Activated CD4-positive, alpha-beta T cell treated with anti-CD3 and anti-CD28 coated beads for 24 hours (primary cell): ENCODE measurements at places on chromosomes 7 and 10.

DNA sequence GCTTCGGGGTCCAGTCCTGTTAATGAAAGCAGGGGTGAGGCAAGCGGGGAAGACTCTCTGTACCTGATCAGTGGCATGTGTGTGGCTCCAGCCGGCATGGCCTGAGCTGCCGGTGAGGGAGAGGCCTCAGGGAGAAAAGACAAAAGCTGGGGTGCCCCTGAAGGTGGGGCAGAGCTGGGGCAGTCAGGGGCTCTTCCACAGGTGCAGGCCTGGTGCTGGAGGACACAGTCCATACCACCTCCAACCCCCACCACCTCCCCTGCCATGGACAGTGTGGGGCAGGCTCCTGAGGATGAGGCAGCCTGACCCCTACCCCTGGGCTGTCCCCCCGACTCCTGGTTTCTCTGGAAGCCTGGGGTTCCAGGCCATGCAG is 129.5 kb downstream of the LHPP start:
- DNase-seq = no peak

GRCh38 chr10:75202321-75203045 is 8.1 kb upstream of the VDAC2 start:
- no peak for DNase-seq

GRCh38 chr10:62050346-62050892 is 148.9 kb downstream of the ARID5B start:
- DNase-seq = no peak

DNA sequence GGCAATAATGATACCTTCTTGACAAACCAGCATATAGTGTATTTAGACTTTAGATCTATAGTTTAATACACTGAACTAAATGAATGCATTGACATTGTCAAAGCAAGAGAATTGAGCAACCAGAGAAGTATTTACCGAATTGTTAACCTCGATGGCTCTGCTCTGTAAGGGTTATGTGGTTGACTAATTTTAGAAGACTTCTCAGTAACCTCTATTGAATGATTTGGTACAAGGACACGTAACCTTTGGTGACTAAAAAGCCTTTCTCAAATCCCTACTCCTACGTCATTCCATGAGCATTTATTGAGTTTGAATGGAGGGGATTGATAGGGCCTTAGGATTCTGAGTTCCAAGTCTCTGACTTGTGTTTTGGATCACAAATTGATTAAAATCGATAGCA is 67.6 kb downstream of the MDFIC start:
- DNase-seq = no peak

- DNase-seq = no peak
These were observed 45.3 kb downstream of the NRG3 start for GRCh38 chr10:81920213-81920829.

DNA sequence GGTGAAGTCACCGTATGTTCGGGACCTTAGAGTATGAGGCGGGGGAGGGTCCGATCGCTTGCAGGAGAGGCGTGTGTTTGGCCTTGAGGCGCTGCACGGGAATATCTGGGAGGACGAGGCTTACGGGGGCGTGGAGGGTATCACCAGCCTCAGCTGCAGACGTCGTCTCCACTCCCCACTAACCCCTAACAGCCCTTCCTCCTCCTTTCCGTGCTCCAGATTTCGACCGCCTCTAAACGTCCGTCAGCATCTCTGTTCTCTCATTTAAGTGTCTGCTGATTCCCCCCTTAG is 23.5 kb upstream of the ZNF12 start:
- no peak for DNase-seq

- peak; percentile 46 for DNase-seq
These were observed 62.2 kb downstream of the CCDC71L start for GRCh38 chr7:106598663-106599342.

DNA sequence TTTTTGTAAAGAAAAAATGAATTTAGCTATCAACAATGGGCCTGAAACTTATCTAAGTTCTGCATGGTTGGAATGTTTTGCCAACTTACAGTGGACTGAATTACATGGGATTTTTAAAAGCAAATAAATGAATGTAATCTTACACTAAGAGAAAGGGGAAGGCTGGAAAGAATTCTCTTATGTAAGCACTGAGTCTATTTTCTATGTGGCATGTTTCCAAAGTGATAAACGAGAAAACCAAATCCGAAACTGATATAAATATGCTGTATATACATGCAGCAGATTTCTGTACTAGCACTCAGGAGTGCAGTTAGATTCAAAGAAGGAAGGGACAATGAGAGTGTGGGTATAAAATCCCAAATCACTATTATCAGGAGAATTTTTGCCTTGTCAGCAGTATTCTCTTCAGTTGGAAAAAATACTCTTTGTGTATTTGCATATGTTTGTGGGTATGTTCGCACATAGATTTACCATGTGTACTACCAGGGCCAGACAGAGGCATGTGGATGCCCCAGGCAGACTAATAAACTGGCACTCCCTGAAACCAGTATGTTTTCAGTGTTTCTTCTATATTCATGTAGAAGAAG is 334.3 kb upstream of the SEMA3D start:
- DNase-seq = no peak

- DNase-seq = no peak
These were observed 53.5 kb downstream of the SCIN start for GRCh38 chr7:12623885-12624498.

DNA sequence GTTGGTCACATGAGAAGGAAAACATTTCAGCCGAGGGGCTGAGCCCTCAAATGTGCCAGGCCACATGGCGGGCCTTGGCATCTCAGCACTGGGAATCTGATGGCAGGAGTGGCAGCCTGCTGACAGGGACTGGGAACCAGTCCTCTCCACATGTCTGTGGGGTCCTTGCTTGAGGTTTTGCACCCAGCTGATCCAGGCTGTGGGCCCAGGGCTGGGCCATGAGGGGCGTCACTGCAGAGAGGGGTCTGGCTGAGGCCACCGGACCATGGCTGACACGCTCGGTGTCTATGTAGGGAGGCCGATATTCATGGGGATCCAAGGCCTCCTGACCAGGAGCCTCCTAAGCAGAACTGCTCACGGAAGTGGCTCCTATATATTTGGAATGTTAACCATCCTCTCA is 31.0 kb upstream of the PWWP2B start:
- DNase-seq = no peak

DNA sequence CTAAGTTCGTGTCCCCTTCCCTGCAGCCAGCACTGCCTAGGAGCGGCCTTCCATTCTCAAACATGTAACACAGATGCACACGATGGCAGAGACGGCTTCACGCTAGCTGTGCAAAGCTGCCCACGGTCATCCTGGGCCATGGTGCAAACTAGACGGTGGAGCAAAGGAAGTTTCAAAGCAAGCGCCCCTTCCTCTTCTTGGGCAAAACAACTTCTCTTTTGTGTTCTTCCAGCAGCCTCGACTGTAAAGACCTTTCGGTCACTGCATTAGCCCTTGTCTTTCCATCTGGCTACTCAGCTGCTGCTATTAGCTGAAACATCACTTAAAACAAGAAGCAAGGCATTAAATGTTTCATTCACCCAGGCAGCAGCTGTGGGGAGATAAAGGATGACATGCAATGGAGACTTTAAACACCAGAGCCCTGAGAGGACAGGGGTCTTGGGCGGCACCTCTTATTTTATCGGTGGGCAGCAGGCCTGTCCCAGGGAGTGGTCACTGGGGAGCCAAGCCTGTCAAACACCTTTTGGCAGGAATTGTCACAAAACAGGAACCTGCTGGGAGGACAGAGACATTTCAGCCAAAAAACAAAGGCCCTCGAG is 214.8 kb downstream of the KLF6 start:
- DNase-seq = no peak

DNA sequence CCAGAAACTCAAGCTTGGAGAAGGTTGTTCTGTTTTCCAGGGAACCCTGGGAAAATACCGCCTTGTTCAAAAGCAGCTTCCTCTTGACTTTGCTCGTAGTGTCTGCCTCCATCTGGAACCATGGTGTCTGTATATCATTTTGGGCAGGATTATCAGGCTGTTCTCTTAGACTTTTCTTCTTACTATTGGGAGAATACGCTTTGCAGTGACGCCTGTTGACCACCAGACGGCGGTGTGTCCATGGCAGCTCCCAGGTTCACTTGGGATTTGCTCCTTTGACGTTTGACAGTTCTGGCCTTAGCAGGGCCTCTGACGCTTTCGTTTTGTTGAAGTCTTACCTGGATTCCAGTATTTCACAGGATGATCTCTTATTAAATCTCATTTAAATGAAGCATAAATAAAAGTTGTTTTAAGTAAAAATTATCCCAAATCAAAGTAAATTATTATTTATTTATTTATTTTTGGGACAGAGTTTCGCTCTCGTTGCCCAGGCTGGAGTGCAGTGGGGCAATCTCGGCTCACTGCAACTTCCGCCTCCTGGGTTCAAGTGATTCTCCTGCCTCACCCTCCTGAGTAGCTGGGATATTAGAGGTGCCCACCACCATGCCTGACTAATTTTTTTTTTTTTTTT is 41.8 kb upstream of the GJD4 start:
- DNase-seq = peak; percentile 22

GRCh38 chr10:37535459-37536246 is 321.8 kb downstream of the ZNF248 start:
- DNase-seq = no peak

DNA sequence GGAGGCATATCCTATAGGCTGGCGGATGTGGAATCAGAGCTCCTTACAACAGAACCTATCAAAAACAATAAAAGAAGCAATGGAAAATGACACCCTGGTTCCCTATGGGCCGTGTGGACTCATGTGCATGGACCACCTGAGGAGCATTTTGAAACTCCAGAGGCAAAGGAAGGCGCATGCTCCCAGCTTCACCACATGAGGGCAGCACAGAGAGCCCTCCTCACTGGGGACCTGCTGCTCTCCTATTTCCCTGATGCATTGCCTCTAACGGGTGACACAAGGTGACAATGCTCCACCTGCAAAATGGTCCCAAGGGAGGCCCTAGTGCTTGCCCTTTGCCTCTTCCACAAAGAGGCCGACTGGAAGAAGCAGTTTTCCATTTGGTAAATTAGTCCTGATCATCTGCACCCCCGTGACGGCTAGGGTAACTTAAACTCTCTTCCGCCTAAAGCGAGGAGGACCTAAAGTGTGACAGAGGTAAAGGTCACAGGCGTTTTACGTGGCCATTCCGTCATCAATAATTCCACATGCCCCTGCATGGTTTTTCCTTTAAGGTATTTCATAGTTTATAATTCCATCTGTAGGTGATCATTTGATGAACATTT is 67.7 kb downstream of the GPAM start:
- peak; percentile 24 for DNase-seq

GRCh38 chr10:19817231-19817933 is 1.1 kb downstream of the PLXDC2 start:
- DNase-seq = no peak

- no peak for DNase-seq
These were observed 226.0 kb downstream of the SFMBT2 start for GRCh38 chr10:7184660-7185366.
